Central memory CD8-positive, alpha-beta T cell (primary cell): ENCODE measurements at places on chromosomes 7 and 10.

DNA sequence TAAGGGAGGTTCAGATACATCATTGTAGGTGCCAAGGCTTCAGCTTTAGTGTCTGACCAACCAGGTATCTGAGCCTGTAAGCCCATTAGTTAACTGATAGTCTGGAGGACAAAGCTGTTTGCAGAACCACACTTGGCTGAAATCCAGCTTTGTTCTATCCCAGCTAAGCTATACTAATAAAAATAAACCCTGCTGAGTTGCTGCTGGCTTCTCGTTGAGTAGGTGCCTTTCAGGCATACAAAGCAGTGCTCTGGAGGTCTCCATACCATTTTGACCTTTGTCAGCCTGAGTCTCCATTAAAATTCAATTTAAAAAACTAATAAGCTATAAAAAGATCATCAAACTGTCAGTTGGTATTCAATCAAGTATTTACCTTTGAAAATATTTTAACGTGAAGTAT, 22.0 kb downstream of the CDCA7L start:
- no peak for DNase-seq
- H3K4me1 ChIP-seq: no peaks in the 10 kb centered on the region
- H3K27me3 ChIP-seq: peaks cover 27% of the 10 kb centered on the region
- no peaks in the 10 kb centered on the region for H3K36me3 ChIP-seq

DNA sequence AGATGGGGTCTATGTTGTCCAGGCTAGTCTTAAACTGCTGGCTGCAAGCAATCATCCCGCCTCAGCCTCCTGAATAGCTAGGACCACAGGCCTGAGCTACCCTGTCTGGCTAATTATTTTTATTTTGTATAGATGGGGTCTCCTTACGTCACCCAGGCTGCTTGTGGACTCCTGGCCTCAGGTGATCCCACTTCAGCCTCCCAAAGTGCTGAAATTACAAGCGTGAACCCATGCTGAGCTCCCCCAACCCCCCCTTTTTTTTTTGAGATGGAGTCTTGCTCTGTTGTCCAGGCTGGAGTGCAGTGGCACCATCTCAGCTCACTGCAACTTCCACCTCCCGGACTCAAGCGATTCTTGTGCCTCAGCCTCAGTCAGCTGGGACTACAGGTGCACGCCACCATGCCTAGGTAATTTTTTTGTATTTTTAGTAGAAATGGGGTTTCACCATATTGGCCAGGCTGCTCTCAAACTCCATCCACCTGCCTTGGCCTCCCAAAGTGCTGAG, 25.4 kb downstream of the FAM25A start:
- no peaks in the 10 kb centered on the region for H3K27me3 ChIP-seq
- H3K4me1 ChIP-seq: no peaks in the 10 kb centered on the region
- H3K36me3 ChIP-seq: peaks cover 29% of the 10 kb centered on the region
- no peak overlapping the region for H3K4me3 ChIP-seq

DNA sequence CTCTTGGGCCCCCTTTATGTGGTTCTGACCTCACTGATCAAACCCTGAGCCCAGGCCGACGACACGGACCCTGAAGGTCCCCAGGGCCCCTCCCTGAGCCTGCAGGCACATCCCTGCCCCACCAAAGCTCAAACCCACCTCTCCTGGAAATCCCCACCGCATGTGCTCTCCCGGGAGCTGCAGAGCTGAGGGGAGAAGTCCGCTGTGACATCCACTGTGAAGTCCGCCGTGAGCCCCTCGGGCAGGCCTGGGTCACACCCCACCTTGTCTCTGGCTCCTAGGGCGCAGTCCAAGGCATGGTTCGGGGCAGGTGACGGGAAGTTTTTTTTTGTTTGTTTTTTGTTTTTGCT, 100.2 kb downstream of the MICALL2 start:
- H3K4me1 ChIP-seq: peaks cover 4% of the 10 kb centered on the region
- peaks cover 2% of the 10 kb centered on the region for H3K36me3 ChIP-seq
- H3K4me3 ChIP-seq: no peak overlapping the region
- DNase-seq: no peak
- H3K27me3 ChIP-seq: peaks cover 12% of the 10 kb centered on the region

DNA sequence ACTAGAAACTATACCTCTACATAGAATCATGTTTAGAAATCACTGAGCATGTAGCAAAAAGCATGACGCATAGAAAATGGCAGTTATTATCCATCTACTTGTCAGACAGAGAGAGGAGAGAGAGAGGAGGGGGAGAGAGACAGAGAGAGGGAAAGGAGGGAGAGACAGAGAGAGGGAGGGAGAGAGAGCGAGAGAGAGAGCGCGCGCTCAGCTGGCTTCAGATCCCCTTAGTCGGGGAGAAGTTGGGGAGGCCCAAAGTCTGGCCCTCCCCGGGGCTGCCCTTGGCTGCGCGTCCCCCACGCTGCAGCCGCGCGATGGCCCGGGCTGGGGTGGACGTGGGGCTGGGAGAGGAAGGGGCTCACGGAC, 37.0 kb downstream of the CNPY1 start:
- H3K4me3 ChIP-seq: peak overlapping the region; percentile 17
- H3K36me3 ChIP-seq: peaks cover 10% of the 10 kb centered on the region
- H3K4me1 ChIP-seq: peaks cover 16% of the 10 kb centered on the region

GRCh38 chr7:20783700-20784387, 2.8 kb downstream of the SP8 start:
- H3K27ac ChIP-seq: no peak overlapping the region
- H3K36me3 ChIP-seq: peaks cover 7% of the 10 kb centered on the region
- H3K4me1 ChIP-seq: peaks cover 5% of the 10 kb centered on the region
- peaks cover 90% of the 10 kb centered on the region for H3K27me3 ChIP-seq
- DNase-seq: no peak

- no peak overlapping the region for H3K27ac ChIP-seq
- H3K4me1 ChIP-seq: no peaks in the 10 kb centered on the region
- no peak overlapping the region for H3K4me3 ChIP-seq
- no peak for DNase-seq
Observed at GRCh38 chr10:98638920-98639319, 192.2 kb upstream of the HPS1 start.

- H3K27ac ChIP-seq: peak overlapping the region; percentile 36
- peaks cover 83% of the 10 kb centered on the region for H3K4me1 ChIP-seq
- no peak for DNase-seq
- peaks cover 27% of the 10 kb centered on the region for H3K36me3 ChIP-seq
Observed at GRCh38 chr10:80184291-80184690, 21.0 kb downstream of the ANXA11 start.

- no peak overlapping the region for H3K27ac ChIP-seq
- DNase-seq: no peak
- no peaks in the 10 kb centered on the region for H3K36me3 ChIP-seq
- H3K4me1 ChIP-seq: no peaks in the 10 kb centered on the region
- H3K4me3 ChIP-seq: no peak overlapping the region
Observed at GRCh38 chr10:62231805-62232204, 36.8 kb downstream of the RTKN2 start.

GRCh38 chr10:33326933-33327332, 7.5 kb downstream of the NRP1 start:
- no peaks in the 10 kb centered on the region for H3K36me3 ChIP-seq
- no peaks in the 10 kb centered on the region for H3K4me1 ChIP-seq

- DNase-seq: no peak
- no peak overlapping the region for H3K27ac ChIP-seq
- no peaks in the 10 kb centered on the region for H3K4me1 ChIP-seq
- H3K27me3 ChIP-seq: no peaks in the 10 kb centered on the region
- H3K36me3 ChIP-seq: no peaks in the 10 kb centered on the region
Observed at GRCh38 chr7:90841759-90842429, 245.8 kb downstream of the CDK14 start.

DNA sequence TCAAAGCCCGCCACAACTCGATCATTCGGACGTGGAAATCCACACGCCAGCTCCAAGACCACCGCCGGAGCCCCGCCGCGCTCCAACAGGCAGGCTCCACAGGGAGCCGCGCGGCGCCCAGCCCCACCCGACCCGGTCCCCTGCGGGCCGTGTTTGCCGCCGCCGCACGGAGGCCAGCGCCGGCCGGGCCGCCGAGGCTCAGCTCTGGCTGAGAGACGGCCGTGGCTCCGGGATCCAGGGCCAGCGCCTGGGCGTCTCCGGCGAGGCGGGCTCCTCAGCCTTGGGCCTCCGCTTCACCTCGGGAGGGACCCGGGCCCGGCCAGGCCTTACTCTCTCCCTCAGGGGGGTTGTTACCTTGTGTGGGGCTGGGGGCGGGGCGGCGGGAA, 333 bp downstream of the SMNDC1 start:
- H3K27ac ChIP-seq: peak overlapping the region; percentile 93
- H3K4me1 ChIP-seq: peaks cover 32% of the 10 kb centered on the region
- no peaks in the 10 kb centered on the region for H3K27me3 ChIP-seq

DNA sequence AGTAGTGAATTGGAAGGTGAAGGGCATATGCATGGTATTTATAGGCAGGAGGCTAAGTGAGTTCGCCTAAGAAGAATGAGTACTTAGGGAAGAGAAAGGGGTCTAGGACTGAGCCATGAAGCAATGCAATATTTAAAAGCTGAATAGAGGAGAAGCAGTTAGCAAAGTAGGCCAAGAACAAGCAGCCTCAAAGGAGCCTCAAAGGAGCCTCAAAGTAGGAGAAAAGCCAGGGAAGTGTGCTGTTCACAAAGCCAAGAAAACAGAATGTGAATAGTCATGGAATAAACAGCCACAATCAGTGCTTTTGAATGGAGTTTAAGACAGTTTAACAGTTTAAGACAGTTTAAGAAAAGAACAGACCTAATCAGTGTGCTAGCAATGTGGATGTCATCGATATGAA, 762.0 kb downstream of the SORCS1 start:
- no peak for DNase-seq
- no peaks in the 10 kb centered on the region for H3K27me3 ChIP-seq
- no peak overlapping the region for H3K27ac ChIP-seq
- no peak overlapping the region for H3K4me3 ChIP-seq
- H3K4me1 ChIP-seq: no peaks in the 10 kb centered on the region
- H3K36me3 ChIP-seq: no peaks in the 10 kb centered on the region

GRCh38 chr7:123393623-123394022, 140.8 kb downstream of the IQUB start:
- H3K4me1 ChIP-seq: no peaks in the 10 kb centered on the region
- H3K36me3 ChIP-seq: peaks cover 2% of the 10 kb centered on the region
- no peak overlapping the region for H3K27ac ChIP-seq
- no peaks in the 10 kb centered on the region for H3K27me3 ChIP-seq

- no peak overlapping the region for H3K27ac ChIP-seq
- no peak for DNase-seq
- no peaks in the 10 kb centered on the region for H3K4me1 ChIP-seq
- H3K4me3 ChIP-seq: no peak overlapping the region
Observed at GRCh38 chr7:19016140-19016539, 101.3 kb downstream of the TWIST1 start.

DNA sequence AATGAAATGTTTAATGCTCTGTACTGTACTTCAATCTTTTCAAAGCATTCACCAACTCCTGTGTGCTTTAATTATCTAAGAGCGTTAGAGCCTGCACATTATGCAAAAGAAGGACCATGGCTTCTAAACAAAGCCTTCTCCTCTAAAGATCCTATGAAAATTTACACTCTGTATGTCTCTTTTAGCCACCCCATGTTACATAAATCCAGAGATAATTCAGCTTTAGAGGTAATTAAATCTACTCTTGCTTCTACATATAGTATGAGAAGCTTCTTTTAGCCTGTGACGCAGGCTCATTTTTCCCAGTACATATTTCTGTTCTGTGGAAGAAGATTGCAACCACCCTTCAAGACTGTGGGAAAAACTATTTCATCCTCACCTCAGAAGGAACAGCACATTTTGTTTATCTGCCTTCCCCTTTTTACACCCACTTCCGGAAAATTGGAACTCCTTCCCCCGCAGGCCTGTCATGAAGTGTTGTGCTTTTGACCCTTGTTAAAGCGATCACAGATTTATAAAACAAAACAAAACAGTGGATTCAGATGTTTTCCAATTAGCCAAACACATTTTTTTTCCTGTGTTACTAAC, 8.1 kb upstream of the TAS2R16 start:
- no peak overlapping the region for H3K4me3 ChIP-seq
- H3K4me1 ChIP-seq: no peaks in the 10 kb centered on the region
- H3K36me3 ChIP-seq: no peaks in the 10 kb centered on the region
